Smooth muscle cell of trachea (primary cell): ENCODE measurements at places on chromosomes 11 and 22. TPM values are rescaled to one million over a fixed set of nuclear protein-coding genes. Genes with fewer than 3 reads are reported as not detected.

Gene DCDC1
- total RNA-seq: under 0.01 and 0.29 TPM in 2 replicates

Gene BTG4
- total RNA-seq: not detected in 2 replicates

Gene HBB
- not detected in 2 replicates for total RNA-seq

Gene APOBEC3F
- total RNA-seq: 5.7 and 6.6 TPM in 2 replicates

Gene EHF
- 0.15 and 0.33 TPM in 2 replicates for total RNA-seq

Gene CENPM
- 3.5 and 33.3 TPM in 2 replicates for total RNA-seq

Gene PANX3
- not detected in 2 replicates for total RNA-seq

Gene C22orf31
- total RNA-seq: 0.15 TPM in 1 of 2 replicates, not detected in the other

Gene SGSM1
- not detected in 2 replicates for total RNA-seq

Gene ILK
- total RNA-seq: 227 and 239 TPM in 2 replicates

Gene CCDC134
- 6.8 and 8.9 TPM in 2 replicates for total RNA-seq

Gene LRP4
- total RNA-seq: 0.99 and 1.0 TPM in 2 replicates

Gene LARGE2
- under 0.01 TPM in 1 of 2 replicates, not detected in the other for total RNA-seq

Gene MS4A1
- not detected in 2 replicates for total RNA-seq

Gene CASP12
- total RNA-seq: 0.15 TPM in 1 of 2 replicates, not detected in the other

Gene MUC6
- total RNA-seq: under 0.01 TPM in 1 of 2 replicates, not detected in the other

Gene APOA1
- total RNA-seq: 0.33 TPM in 1 of 2 replicates, not detected in the other

Gene BEST1
- total RNA-seq: 3.2 and 13.1 TPM in 2 replicates

Gene CRYBB1
- total RNA-seq: not detected in 2 replicates

Gene ACTN3
- total RNA-seq: 0.17 TPM in 1 of 2 replicates, not detected in the other

Gene SHANK2
- 4.5 and 5.5 TPM in 2 replicates for total RNA-seq

Gene HOATZ
- not detected in 2 replicates for total RNA-seq

Gene GGTLC2
- total RNA-seq: not detected in 2 replicates

Gene C11orf97
- total RNA-seq: not detected in 2 replicates

Gene OR4S1
- total RNA-seq: not detected in 2 replicates

Gene ANKK1
- 0.15 and 0.17 TPM in 2 replicates for total RNA-seq

Gene MMP12
- 0.44 and 1.8 TPM in 2 replicates for total RNA-seq
